Iris pigment epithelial cell (primary cell): ENCODE measurements at places on chromosomes 6 and 20.

GRCh38 chr6:22062807-22063408 is 233.9 kb downstream of the PRL start:
- DNase-seq, result no peak

DNA sequence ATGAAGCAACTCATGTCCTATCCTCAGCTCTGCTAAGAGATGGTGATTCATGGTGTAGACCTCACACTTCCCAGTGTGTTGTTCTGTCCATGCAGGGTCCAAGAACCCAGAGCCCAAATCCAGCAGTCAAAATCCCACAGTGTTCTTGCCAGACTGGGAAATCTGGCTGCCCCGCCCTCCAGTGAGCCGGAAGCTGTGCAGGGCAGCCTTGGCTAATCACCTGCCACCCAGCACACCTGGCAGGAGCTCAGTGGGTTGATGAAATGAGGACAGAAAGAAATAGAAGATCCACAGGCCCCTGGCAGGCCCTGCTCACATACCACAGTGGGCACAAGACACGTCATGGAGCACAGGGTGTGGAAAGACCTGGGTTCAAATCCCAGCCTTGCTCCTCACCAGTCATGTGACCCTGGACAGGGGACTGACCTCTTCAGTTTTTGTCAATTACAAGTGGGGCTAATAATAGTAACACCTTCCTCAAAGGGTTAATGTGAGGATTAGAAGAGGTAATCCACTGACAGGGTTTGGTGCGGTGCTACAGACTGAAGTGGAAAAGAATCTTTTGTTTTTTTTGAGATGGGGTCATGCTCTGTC is 13.6 kb upstream of the GUCA1A start:
- no peak for DNase-seq

DNA sequence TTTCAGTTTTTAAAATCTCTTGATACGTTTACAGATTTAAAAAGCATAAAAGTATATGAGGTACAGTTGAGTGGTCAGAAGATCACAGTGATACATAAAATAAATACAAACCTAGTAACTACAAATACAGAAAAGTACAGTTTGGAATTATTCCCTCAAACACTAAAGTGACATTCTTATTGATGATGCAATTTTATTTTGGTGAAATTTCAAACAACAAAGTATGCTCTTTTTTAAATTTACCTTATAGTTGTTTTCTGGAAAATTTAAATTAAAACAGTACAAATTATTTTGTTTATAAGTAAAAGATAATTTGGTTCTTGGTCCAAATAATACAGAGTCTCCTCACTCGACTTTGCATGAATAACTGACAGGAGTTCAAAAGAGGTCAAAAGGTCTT is 1305.1 kb upstream of the GJE1 start:
- DNase-seq, result no peak

- DNase-seq, result peak; percentile 18
These were observed 553.0 kb upstream of the ADGRB3 start for GRCh38 chr6:68082086-68082485.

GRCh38 chr20:24836041-24836533 is 113.0 kb upstream of the CST7 start:
- DNase-seq, result no peak

GRCh38 chr6:30450548-30450908 is 38.8 kb upstream of the HLA-E start:
- DNase-seq, result no peak

DNA sequence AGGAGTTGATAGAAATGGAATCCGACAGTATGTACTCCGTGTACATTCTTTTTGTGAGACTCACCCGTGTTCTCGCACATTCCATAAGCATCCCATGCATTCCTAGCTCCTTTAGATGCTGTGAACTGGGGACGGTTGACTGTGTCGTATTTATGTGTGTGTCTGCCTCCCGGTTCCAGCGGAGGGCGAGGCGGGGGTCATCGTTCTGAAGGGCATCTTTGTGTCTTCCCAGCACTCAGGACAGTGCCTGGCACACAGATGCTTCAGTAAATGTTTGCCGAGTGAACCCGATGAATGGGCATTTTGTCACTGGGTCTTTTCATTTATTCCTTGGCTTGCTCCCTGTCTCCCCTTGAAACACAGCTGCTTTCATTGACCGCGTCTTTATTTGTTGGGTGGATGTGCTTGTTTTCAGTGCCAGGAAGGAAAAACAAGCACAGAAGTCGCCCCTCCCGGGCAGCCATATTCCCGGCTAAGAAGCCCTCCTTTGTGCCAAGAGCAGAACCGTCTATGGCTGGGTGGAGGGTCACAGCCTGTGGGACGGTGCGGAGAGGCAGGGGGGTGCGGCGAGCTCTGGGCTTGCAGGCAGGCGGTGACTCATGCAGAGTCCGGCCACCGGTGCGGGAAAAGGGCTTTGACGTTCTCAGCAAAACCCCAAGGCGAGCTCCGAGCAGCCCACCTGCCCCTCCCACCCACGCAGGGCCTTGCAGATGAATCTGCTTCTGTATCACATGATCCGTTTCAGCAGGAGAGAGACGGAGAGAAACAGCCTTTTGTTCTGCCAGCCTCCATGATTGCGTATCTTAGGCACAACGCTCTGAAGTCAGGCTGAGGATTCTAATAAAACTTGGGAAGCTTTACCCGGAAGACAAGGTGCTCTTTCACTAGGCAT is 11.2 kb upstream of the PSMG4 start:
- peak; percentile 99 for DNase-seq

DNA sequence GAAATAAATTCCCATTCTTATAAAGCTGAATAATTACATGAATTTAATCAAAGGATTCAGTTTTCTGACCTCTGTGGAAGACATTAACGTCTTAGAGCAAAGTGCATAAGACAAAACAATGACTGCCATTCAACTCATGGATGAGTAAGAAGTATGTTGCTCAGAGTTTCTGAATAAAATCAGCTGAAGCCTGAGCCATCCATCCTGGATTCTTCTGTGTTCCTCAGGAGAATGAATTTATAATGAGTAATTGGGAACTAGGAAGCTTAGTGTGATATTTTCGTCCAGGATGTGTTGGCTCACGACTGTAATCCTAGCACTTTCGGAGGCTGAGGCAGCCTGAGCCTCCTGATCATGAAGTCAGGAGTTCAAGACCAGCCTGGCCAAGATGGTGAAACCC is 62.8 kb downstream of the PERP start:
- DNase-seq, result peak; percentile 1

DNA sequence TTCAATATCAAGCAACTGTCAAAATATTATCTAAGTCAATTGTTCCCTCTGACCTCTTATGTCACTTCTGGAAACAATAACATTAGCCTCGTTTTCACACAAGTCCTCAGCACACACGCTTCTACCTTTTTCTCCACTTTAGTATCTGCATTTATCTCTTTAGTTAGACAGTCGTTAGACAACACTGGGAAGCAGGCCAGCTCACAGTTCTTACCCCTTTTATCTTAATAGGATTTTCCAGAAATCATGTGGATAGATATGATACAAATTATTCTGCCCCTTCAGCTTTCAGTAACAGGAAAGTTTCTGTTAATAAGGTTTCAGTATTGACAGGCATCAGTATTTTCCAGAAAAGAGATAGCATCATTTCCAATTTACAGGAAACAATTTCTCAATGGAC is 25.9 kb upstream of the HAO1 start:
- no peak for DNase-seq

- DNase-seq, result no peak
These were observed 8.5 kb downstream of the ISM1 start for GRCh38 chr20:13229538-13229937.

DNA sequence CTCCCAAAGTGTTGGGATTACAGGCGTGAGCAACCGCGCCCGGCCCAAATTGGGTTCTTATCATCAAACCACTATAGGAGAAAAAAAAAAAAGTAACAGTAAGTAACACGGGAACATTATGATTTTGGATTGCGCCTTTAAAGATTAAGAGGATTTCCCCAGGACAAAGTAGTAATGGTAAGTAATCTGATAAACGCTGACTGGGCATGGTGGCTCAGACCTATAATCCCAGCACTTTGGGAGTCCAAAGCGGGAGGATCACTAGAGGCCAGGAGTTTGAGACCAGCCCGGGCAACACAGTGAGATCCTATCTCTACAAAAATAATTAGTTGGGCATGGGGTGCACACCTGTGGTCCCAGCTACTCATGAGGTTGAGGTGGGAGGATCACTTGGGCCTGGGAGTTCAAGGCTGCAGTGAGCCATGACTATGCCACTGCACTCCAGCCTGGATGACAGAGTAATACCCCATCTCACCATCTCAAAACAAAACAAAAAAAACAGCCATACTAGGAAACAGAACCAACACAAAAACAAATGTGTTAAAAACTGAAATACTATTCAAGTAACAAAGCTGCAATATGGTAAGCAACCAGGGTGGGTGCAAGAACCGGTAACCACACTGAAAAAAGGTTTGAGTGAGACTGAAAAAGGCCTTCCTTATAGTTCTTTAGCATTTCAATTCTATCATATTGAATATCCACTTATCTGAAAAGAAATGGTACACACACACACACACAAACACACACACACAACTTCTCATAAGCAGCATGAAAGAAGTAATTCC is 8.2 kb downstream of the C6orf62 start:
- DNase-seq, result no peak

DNA sequence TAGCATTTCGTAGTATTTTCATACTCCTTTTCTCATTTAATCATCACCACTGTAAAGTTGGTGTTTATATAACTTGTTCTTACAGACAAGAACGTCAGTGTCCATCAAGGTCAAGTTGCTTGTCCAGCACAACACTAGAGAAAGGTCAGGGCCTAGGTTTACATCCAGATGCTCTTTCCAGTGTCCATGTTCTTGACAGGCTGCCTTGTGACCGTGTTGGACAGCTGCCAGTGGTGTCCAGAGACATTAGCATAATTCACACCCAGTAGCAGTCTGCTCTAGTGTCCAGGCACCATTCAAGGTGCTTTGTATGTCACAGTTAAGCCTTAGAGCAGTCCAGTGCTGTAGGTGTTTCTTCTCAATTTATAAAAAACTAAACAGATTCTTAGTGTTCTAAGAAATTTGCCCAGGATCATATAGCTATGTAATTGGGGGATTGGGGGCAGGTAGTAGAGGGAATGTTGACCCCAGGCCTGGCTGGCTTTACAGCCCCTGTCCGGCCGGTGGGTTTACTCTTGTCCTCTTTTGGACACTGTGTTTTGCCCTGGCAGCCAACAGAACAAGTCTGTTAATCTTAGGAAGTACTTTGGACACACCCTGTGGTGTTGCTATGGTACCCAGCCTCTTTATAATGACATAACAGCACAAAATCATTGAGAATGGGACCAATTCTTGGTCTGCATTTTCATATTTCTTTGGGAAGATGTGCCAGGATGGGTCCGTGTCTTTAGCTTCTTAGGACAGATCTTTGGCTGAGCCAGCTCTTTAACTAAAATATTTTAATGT is 8.0 kb downstream of the STK35 start:
- peak; percentile 48 for DNase-seq

GRCh38 chr6:161815965-161816364 is 542.1 kb upstream of the AGPAT4 start:
- no peak for DNase-seq

DNA sequence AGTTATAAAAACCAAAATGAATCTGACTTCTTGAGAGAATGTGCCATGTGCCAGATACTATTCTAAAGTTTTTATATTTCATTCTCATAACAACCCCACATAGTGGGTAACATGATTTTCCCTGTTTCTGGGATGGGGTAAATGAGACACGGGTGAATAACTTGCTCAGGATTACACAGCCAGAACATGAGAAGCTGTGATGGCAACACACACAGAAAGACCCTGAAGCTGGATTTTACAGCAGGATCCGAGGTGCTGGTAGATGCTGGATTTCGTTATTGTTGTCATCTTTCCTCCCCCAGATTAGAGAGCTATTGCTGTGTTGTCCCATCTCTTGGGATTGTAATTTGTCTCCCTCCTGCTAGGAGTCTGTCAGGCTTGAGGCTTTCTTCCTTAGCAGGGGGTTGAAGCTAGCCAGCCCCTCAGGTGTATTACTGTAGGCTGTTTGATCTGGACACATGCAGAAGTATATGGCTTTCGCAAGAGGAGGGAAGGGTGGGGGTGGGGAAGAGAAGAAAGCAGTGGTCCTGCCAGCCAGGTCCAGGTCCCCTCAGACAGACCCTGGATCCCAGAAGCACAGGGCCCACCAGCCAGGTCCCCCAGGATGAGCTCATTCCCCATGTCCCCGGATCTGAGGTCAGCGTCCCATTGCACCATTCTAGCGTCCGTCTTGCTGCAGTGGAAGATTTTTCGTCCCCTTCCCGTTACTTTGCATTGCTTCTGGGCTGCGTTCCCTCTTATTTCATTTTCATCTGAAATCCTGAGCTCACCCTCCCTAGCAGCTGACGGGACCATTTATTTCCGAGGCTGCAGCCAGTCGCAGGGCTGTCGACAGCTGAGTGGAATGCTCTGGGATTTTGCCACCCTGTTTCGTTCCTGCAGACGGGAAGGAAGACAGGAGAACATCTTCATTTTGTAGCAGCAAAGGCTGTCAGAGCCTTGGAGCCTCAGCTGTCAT is 7.3 kb upstream of the KCNG1 start:
- DNase-seq, result no peak
